ENCODE measurements at places on chromosomes 5 and 9.

DNA sequence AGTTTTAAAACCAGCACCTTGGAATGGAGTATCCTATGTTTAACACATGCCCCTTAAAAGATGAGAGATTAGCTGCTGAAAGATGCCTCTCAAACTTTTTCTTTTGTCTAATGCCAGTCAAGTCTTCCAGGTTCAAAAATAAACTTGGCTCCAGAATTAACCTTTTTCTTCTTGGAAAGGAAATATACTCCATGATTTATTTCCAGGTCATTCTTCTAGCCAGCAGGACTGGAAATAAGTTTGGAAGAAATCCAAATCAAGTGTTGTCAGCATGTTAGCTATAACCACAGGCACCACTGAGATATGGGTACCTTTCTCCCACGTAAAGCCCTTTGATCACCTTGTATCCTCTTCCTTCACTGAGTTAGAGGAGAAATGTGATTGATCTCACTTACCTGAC is 56.1 kb downstream of the NLN start:
- DNase-seq = no peak

DNA sequence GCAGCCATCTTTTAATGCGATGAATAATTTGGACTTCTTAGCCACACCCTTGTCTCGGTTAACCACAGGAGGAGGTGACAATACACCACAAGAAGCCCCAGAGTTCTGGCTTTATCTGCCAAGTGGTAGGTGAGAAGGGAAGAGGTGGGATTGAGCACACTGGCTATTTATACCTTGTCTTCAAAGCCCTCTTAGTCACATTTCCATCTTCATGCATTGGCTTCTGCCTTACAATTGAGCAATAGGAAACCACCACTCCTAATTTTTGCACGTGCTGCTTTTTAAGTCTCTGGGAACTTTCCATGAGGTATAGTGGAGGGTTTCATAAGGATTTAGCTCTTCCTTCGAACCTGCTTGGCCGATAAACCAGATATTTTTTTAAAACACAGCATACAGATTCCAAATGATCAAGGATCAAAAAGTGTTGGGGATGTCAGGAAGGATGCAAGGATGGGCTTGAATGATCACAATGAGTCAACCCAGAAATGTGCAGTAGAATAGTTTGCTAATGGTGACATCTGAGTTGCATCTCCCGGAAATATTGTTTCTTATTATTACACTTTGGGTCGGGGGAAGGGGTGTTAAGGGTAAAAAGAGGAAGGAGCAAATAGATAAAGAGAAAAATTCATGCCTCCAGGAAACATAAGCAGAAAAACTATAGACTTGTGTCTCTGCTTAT is 25.5 kb downstream of the PLAC8L1 start:
- no peak for DNase-seq

DNA sequence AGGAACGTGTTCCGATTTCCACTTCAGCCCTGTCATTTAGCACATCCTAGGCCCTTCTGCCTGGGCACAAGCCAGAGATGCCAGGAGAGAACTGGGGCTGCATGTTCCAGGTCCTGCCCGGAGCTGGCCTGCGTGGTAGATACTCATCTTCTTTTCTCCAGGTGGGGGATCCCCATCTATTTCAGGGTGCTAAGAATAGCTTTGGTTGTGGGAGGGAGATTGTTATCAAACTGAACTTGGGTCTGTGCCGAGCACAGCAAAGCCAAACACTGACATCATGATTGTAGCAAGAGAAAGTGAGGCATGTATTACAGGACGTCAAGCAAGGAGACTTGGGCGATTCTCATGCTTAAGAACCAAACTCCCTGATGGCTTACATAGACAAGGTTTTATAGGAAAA is 18.2 kb downstream of the C9orf153 start:
- DNase-seq = no peak

GRCh38 chr9:137045294-137046087 is 486 bp downstream of the NPDC1 start:
- no peak for DNase-seq

DNA sequence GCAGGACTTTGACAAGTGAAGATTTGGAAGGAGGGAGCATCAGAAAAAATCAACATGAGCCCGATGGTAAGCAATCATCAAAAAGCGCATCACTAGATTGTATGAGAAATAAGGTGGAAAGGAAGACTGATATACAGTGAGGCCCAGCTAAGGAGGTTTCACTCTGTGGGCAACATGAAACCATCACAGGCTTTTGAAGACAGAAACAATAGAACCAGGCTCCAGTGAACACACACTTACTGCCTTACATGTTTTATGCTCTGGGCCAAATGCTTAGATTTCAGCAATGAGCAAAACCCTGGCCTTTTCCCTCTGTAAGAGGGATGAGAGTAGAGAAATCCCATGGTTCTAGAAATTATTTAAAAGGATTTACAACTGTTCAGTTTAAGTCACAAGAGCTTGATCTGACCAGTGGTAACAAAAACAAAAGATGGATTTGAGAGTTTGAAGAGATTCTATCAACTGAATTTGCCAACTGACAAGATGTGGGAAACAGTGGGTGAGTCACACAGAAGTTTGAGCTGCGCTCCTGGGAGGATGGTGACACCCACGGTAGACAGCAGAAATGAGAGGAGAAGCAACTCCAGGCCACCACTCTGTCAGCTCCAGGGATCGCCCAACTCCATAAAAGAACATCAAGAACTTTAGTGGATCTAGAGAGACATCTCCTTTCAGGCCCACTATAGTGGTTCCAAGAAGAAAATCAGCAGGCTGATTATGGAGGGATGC is 261.8 kb downstream of the MCTP1 start:
- no peak for DNase-seq

DNA sequence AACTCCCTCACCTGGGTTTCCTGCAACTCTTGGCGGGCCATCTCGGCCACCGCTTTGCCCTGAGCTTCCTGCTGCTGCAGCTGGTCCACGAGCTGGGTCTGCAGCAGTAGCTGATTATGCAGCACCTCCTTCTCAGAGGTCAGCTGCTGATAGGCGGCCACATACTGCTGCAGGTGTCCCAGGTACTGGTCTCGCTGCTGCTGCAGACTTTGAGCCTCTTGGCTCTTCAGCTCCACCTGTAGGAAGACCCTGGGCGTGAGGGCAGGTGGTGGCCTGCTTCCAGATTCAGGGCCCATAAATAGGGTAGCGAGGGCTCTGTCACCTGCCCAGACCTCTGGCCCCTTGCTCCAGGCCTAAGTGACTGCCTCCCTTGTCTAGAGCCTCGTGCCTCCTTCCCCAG is 16.7 kb downstream of the GOLGA2 start:
- no peak for DNase-seq

- DNase-seq = no peak
These were observed 562.8 kb downstream of the PTPRD start for GRCh38 chr9:10050016-10050415.

GRCh38 chr9:15529566-15530324 is 19.0 kb upstream of the PSIP1 start:
- no peak for DNase-seq

Data from stimulated activated CD8-positive, alpha-beta memory T cell treated with anti-CD3 and anti-CD28 coated beads, Interleukin-4, amount 100 ng/mL, for 4 hours (primary cell).